Suppressor macrophage (primary cell): ENCODE measurements at places on chromosomes 3 and 15.

GRCh38 chr3:99776516-99777209 is 41.0 kb upstream of the CMSS1 start:
- DNase-seq = no peak

DNA sequence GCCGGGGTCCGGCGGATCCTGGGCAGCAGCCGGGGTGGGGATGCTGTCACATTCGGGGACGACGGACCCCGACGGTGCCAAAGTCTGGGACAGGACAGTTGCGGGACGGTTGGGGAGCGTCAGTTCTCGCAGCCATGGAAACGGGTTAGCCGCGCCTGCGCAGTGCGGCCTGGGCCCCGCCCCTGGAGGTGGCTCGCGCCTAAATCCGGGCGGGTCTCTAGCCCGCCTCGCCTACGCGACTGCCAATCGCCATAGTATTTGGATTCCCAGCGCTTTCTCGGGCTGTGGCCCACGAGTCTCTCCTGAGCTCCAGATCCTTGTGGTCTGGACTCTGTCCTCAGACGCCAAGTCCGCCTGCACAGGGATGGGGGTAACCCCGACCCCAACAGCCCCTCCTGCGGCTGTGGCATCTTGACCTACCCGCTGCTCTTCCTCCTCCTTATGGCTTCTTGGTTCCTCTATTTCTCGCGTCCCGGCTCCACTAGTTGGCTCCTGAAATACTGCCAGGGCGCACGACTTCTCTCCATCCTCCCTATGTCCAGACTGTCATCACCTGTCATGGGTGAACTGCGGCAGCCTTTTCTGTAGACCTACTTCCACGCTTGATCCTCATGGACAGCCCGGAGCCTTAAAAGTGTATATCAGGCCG is at the start of gene ZMYND10:
ZMYND10 (minus strand) TSS at position 147 of the 649 bp plus-strand sequence. CDS start 153 bp downstream, outside the sequence.
- DNase-seq = peak; percentile 81

DNA sequence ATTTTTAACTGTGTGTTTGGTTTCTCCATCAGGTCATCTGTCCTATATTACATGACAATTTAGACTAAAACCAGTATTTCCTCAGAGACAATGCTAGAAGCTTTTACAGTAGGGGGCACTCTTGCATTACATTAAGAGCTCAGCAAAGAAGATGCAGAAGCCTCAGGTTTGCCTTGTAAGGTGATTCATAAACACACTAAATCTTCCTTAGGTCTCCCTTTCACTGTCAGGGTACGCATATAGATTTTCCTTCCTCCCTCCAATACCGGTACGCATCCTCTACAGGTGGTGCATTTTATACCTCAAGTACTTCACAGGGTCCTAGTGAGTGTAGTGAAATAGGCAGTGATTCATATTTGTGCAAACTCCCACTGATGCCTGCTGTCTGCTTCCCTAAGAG is 46.5 kb downstream of the CD86 start:
- DNase-seq = peak; percentile 82

DNA sequence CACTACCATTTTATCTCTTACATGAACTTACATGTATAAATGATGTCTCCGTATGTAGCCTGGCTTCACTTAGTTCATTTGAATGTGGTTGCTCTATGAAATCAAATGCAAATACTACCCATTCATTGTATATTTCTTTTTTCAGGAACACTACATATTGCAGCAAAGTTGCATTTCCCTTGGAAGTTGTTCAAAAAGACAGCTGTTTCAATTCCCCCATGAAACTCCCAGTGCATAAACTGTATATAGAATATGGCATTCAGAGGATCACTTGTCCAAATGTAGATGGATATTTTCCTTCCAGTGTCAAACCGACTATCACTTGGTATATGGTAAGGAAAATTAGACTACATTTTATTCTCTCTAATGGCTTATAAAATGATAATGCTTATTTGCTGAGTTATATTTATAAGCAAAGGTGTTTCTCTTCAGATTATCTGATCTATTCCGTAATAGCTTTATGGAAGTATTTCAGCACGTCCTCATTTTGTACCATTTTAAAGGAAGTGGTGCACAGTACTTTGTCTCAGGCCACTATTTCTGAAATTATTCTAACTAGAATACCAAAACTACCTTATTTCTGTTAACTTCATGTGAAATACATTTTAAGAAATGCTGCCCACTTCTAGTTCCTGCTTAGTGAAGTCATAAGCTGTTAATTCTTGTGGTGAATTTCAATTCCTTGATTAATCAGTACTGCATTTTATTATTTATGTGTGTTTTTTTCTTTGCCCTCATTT is 95.1 kb downstream of the IL1RAP start:
- DNase-seq = peak; percentile 31

- no peak for DNase-seq
Measured at GRCh38 chr3:16407366-16407765, 106.1 kb downstream of the RFTN1 start.

- peak; percentile 61 for DNase-seq
Measured at GRCh38 chr15:49620199-49620598, 419 bp downstream of the FAM227B start.

DNA sequence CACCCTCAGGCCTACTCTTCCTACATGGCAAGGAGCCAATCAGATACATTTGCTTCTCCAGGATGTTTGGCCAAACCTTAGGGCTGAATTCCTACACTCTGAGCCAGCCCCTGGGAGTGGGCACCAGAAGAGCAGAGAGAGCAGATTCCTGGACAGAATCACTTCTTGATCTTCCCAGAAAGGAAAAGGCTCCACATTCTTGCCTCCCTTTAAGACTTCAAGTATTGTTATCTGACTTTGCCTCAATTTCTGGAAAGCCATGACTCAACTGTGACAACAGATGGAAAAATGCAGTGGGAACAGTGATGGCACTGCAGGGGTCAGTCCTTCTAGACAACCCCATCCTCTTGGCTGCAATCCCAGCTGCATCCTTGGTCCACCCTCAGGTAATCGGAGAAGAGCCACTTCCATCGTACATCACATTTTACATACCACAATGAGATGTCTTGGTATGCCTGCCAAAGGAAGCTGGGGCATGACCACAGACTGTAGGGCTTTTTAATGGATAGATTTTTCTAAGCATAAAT is 21.0 kb downstream of the SLCO2A1 start:
- no peak for DNase-seq

GRCh38 chr3:141557961-141558706 is 71.3 kb downstream of the RASA2 start:
- DNase-seq = peak; percentile 29

GRCh38 chr3:110969229-110970211 is 102.1 kb upstream of the NECTIN3 start:
- DNase-seq = no peak

GRCh38 chr3:4704552-4704951 is 211.4 kb downstream of the ITPR1 start:
- no peak for DNase-seq

DNA sequence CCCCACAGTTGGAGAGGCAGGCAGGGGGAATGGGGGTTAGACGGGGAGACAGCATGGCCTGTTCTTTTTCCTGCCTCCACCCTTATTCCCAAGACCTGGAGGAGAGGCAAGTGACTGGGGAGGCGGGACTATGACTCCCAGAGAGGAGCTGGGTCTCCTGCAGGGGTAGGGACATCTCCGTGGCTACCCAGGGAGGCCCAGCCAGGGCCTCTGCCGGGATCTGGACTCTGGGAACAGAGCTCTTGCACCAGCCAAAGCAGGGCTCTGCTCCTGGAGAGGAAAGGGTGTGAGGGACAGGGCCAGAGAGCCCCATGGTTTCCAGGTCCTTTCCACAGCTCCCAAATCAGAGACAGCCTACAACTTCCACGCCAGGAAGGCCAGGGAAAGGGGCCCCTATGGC is 22.8 kb downstream of the CFAP100 start:
- DNase-seq = no peak

DNA sequence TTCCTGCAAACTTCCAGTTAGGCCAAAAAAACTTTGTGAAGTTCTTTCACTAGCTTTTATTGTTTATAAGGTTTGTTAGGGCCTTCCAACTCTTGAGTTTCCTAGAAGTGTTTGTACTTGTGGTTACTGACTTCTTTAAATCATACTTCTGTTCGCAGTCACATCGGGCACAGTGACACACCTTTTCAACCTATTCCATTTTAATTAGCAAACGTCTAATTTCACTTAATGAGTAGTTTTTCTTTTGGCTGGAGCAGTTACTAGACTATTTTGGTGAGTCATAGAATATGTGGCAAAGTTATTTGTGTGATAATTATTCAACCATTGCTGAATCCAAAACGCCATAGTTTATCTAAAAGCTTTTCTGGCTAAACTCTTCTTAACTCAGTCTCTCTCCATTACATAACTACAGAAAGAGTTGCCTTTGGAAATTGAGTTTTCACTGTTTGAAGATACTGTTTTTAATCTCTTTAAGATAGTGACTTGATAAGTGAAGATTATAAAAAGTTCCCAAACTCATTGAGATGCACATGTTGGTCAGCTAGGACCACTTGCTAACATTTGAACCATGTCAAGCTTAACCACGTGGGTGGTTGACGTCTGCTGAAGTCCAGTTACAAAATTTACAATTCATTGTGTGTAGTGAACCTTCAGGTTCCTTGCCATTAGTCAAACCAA is 21.5 kb downstream of the CNOT10 start:
- DNase-seq = no peak

- no peak for DNase-seq
Measured at GRCh38 chr3:125958511-125959316, 10.3 kb upstream of the ROPN1B start.

DNA sequence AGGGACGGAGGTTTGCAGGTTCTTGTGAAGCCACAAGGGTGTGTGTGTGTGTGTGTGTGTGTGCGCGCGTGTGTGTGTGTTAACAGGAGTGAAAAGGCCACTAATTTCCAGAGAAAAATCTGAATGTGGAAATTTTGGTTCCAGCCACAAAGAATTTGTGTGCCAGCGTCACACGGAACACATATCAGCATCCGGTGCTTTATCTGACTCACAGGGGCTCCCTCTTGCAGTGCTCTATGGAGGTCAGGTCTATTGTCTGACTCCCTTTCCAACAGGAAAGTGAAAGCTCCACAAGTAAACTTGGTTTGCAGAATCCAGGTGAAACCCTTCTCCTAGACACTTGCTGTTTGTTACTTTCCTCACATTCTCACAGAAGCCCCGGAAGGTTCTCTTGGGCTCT is 6.2 kb downstream of the CLDN11 start:
- DNase-seq = no peak

DNA sequence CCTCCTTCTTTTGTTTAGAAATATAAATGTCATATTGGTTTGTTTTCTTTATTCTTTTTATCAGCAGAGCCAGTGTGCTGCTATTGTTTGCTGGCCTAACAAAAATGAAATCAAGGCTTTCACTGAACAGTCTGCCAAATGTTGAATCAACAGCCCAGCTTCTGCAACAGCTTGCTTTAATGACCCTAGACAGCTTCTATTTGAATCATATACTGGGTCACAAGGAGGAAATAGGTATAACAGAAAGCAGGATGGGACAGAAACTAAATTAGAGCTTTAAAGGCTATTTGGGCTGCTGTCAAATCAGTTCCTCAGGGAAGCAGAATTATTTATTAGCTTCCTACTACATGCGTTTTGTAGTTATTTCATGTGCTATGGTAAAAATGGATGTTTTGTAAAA is 12.1 kb upstream of the DNAJC13 start:
- DNase-seq = no peak

GRCh38 chr3:45917146-45917898 is 25.9 kb upstream of the CXCR6 start:
- no peak for DNase-seq

DNA sequence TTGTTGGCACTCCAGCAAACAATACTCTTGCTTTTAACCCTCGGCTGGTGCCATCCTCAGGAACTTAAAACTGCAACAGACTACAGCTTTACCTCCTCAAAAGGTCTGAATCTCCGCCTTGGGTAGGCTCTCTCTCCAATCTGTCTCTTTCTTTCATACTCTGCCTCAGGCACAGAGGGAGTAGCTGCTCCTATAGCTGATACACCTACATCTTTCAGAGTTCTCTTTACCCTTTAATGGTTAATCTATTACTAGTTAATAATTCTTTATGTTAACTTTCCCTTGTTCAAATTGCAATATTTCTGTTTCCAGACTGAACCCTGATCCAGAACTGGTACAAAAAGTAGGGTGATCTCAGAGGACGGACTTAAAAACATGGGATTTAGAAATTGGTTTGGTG is 66.2 kb downstream of the MAP4 start:
- no peak for DNase-seq

DNA sequence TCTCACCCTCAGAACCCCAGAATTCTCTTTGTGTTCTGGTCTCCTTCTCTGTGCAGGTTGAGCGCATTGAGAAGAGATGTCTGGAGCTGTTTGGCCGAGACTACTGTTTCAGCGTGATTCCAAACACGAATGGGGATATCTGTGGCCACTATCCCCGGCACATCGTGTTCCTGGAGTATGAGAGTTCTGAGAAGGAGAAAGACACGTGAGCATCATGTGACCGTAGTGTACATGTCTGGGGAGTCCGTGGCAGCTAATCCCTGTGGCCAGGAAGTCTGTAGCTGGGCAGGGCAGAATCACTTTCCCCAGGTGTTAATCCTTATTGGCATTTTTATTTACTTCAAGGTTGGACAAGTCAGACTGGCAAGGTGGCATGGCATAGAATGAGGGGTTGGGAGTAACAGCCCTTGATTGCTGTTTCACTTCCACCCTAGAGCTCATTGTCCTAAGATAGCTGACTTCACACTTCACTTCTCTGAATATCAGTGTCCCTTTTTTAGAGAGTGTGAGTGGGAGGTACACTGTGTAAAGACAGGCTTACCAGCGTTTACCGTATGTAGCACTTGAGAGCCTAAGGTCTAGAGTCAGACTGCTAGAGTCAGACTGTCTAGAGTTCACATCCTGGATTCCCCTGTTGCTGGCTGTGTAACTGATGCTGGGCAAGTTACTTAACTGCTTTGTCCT is 4.4 kb downstream of the MTMR14 start:
- peak; percentile 34 for DNase-seq

GRCh38 chr3:39135170-39135805 is 18.1 kb downstream of the CSRNP1 start:
- DNase-seq = no peak

- DNase-seq = no peak
Measured at GRCh38 chr3:146269271-146269670, 18.4 kb upstream of the PLSCR4 start.

DNA sequence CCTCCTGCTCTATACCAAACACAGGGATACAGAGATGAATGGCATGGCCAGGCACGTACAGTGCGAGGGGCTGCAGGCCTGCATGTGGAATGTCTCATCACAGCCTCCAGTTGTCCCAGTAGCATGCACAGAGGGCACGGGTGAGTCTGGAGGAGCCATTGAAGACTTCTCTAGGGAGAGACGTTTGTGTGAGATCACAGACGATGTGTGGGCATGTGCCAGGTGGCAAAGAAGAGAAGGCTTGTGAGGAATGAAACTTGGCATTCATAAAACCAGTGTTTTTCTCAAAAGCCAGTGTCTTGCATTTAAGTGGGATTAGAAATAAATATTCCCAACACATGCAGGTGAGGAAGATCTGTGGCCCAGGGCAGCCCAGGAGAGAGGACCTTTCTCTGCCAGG is 119.1 kb upstream of the UBE3A start:
- no peak for DNase-seq

- DNase-seq = peak; percentile 73
Measured at GRCh38 chr3:184727357-184728009, 15.6 kb upstream of the MAGEF1 start.

- DNase-seq = no peak
Measured at GRCh38 chr15:74275957-74276356, 39.8 kb downstream of the CCDC33 start.

GRCh38 chr3:186097663-186098451 is 11.0 kb downstream of the ETV5 start:
- no peak for DNase-seq

- DNase-seq = no peak
Measured at GRCh38 chr3:110815008-110815583, 256.5 kb upstream of the NECTIN3 start.
